ENCODE measurements at places on chromosomes 13 and 19.

DNA sequence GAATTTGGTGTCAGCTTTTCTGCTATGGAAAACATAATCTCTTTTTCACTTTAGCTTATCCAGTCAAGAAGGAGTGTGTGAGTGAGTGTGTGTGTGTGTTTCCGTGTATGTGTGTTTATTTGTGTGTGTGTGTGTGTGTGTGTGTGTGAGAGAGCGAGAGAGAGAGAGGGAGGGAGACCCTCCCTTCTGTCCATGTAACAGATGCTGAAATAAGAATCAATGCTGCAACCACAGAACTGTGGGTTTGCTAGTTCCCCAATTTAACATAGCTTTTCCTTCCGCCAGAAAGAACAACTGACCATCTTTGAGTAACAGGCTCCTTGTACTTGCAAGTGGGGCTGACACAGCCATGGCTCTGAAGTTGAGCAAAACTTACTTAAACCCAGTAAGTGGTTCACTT lies 5.2 kb downstream of the LCP1 start:
- no peak for DNase-seq

DNA sequence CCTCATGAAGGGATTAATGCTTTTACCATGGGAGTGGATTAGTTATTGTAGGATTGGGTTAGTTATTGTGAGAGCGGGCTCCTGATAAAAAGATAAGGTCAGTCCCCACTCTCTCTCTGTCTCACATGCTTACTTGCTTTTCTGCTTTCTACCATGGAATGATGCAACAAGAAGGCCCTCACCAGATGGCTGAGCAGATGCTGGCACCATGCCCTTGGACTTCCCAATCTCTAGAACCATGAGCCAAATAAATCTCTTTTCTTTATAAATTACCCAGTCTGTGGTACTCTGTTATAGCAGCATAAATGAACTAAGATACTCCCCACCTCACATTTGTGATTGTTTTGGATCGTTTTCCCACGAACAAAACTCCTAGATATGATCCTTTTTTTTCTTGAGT lies 353.8 kb downstream of the DNAJC15 start:
- peak; percentile 27 for DNase-seq

DNA sequence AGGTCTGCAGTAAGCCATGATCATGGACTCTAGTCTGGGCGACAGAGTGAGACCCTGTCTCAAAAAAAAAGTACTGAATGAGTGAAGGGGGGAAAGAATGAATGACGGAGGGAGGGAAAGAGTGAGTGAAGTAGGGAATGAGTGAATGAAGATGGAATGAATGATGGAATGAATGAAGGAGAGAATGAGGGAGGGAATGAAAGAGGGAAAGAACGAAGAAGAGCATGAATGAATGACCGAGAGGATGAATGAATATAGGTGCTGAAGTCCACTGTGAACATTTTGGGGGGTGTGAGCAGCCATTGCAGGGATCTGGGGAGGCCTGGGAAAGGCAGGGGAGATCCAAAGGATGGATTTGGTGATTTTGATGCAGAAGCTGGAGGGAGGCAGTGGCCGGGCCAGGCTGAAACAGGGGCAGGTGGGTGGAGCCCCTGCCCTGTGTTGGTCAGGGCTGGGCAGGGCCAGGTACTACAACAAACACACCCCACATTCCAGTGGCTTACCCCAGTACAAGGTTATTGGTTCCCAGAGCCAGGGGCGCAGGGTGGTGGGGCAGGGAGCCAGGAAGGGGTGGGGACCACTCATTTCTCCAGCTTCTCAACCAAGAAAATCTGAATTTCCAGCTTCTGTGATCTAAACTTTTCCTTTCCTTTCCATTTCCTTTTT lies 14.3 kb downstream of the SLC27A1 start:
- DNase-seq, result no peak

DNA sequence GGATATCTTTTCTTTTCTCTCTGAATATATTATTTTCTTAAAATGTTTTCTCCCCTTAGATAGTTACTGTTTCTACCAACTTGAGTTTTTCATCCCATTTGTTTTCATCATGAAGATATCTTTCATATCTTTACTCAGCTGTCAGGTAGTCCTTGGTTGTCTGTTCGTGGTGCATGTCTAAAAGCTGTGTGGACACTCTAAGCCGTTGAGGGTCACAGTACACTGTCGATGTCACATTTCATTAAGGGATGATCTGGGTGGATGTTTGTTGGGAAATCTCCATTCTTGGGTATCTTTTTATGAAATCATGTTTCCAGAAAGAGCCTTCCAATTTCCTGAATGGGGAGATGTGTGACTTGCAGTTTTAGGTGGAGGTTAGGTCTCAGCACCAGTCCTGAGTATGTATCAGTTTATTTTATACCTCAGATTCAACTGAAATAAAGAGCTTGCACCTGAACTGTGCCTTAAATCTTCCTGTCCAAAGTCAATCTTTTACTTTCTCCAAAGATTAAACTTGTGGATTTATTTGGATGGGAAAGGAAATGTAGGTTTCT lies 23.2 kb downstream of the ZMYM2 start:
- no peak for DNase-seq

- no peak for DNase-seq
Observed at GRCh38 chr13:86918682-86919081, 752.5 kb upstream of the SLITRK5 start.

DNA sequence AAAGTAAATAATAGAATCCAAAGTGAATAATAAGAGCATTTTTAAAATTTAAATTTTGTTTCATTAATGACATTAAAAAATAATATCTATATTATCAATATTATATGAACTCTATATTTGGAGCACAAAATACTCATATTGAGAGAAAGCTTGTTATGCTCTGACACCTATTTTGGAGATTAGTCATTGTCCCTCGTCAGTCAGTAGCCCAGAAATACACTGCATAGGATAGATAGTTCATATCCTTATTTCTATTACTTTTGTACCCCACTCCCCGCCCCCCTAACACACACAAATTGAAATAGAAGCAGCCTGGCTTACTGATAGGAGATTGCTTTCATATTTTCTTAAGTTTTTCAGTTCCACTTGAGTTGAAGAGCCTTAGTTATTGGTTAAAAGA lies 652.8 kb downstream of the PCDH9 start:
- DNase-seq, result no peak

- DNase-seq, result no peak
Observed at GRCh38 chr19:15864824-15865223, 33.0 kb downstream of the CYP4F2 start.

DNA sequence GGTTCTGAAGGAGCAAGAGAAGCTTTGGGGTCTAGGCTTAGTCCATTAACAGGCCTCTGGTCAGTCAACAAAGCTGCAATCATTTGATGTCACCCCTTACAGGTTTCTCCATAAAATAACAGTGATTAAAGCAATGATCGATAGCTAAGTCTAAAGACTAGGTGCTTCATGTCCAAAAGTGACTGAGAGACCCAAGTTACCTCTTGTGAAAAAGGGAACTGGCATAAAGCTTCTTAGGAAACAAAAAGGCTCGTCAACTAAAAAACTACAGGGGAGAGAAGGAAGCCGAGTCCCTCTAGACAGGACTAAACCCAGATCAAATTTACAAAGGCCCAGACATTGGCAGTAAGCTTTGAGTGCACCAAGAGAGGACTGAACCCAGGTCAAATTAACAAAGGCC lies 2.2 kb downstream of the DCUN1D2 start:
- no peak for DNase-seq

GRCh38 chr13:23418776-23419683 lies 14.5 kb downstream of the SACS start:
- no peak for DNase-seq

DNA sequence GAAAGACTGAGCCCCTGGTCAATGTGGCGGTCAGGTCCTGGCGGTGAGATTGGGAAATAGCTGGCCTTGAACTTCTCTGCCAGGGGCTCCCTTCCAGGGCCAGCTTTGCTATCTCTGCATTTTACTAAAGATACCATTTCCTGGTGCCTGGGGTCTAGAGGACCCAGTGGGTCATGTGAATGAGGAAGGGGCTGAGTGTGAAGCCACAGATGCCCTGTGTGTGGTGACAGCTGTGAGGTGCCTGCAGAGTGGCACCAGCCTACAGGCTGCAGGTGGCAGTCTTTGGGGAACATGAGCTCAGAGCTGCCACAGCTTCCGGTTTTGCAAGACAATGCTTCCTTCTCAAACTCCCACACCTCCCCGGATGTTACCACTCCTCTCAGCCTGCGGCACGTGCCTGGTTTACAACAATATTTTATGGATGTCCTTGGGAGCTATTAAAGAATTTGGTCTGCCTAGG lies 5.2 kb upstream of the MLNR start:
- peak; percentile 33 for DNase-seq

GRCh38 chr13:49246850-49247642 lies 679 bp upstream of the CDADC1 start:
- no peak for DNase-seq

- DNase-seq, result peak; percentile 48
Observed at GRCh38 chr19:1264801-1265614, 4.1 kb upstream of the CIRBP start.

- DNase-seq, result no peak
Observed at GRCh38 chr19:49148044-49148682, 7.0 kb downstream of the HRC start.

DNA sequence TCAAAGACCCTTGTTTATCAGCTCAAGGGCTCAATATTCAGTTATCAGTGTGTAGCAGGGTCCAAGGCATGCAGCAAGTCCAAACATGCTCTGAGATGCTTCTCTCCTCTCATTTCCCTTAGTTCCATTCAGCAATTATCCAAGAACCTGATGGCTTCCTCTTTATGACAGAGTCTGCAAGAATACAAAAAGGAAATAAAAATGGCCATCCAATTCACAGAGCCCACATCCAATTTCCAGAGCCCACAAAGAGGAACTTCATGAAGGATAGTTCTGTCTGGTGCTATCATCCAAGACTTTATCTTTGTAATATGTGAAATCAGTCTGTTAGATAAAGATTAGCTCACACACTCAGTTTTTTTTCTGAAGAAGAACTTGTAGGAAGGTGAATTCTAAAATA lies 217.2 kb downstream of the LACC1 start:
- DNase-seq, result no peak

DNA sequence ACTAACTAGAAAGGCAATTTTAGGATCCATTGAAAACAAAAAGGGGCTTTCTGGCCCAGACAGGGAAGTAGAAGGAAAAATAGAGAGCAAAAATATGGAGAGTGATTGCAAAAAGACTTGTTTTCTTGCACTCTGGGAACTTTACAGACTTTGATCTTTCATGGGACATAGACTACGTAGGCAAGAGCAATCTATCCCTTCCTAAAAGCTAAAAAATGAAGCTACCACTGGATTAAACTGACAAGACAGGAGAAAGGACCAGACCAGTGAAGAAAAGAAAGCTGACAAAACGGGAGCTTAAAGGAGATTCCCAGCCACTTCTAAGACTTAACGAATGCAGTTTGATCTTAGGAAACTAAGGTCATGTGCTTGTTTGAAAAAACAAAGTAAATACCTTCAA lies 524.5 kb downstream of the KLF5 start:
- no peak for DNase-seq

DNA sequence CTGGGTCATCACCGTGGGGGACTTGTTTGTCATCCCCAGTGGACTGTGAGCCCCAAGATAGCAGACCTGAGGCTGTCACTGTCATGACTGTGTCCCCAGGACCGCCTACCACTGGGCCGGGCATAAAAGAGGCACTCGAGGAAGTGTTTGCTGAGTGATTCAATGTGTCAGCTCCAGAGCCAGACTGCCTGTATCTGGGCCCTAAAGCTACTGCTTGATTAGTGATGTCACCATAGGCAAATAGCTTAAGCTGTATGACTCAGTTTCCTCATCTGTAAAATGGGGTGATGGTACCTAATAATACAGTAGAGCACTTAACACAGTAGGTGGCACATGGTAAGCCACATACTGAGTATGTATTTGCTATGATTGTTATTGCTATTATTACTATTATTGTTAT lies 11.2 kb upstream of the CEACAM19 start:
- no peak for DNase-seq

DNA sequence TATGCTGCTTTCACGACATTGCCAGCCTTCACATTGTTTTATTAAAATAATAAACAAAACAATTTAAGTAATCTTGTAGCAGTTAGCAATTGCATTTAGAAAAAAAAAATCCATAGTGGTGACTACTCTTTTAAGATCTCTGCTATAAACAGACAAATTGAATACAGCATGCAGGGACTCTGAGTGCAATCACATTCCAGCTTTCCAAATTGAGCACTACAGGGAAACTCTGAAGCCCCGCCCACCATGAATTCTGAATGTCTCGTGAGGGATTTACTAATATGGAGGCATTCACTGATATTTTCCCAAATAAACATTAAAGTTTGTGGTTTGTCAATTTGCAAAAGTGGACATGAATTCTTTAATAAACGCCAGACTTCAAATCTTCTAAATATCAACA lies 698.8 kb downstream of the LIG4 start:
- DNase-seq, result no peak

- peak; percentile 77 for DNase-seq
Observed at GRCh38 chr19:50315773-50316448, 13.3 kb downstream of the KCNC3 start.

- DNase-seq, result no peak
Observed at GRCh38 chr19:39203372-39204341, at the start of gene SYCN. TSS of gene SYCN (minus strand) at chr19:39204263. CDS start at chr19:39204254, 9 bp downstream.

DNA sequence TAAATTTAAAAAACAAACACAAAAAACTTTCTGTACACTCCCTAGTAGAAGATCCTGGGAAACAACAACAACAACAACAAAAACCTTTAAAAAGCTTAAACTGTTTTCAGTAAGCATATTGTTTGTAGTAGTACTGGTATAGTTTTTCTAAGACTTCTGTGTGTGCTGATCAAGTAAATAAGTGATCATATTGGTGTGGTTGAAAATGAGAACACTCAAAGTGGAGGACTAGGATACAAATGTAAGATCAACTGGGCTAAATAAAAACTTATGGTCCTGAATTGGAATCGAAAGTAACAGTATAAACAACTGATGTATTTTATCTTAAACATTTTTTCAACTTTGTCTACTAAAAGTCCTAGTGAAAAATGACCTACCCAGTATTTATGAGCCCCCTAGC lies 135.5 kb downstream of the FOXO1 start:
- no peak for DNase-seq

GRCh38 chr19:50897191-50897607 lies 14.0 kb downstream of the KLK4 start:
- DNase-seq, result no peak

DNA sequence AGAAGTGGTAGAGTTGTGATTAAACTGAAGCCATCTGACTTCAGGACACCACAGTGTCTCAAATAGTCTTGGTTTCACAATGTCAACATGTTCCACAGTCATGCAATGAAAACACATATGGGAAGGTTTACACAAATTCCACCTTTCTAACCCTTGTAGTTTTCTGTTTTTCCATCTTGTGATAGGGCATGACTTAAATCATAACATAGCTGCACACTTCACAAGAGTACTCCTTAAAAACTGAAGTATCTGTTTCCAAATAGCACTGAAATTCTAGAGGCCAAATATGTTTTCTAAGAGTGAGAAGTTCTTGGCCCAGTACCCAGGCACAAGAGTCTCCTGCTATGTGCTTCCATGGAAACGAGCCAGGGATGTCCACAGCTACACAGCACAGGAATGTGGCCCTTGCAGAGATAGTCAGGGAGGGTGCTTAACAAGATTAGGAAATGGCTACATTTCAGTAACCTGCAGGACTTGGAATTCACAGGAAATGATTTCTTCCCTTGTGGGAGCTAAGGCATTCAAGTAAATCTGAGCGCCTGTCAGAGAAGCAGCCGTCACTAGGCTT lies 269.1 kb downstream of the NDFIP2 start:
- DNase-seq, result no peak
